Colonic mucosa (tissue), 4 donors: ENCODE measurements at places on chromosomes 3 and 15. TPM values are rescaled to one million over a fixed set of nuclear protein-coding genes. Genes with fewer than 3 reads are reported as not detected.

GRCh38 chr15:89631902-89632264, 23.4 kb downstream of the KIF7 start:
- H3K4me1 ChIP-seq: no peaks in the 10 kb centered on the region
- DNase-seq: no peak
- H3K4me3 ChIP-seq: no peak overlapping the region
- H3K27me3 ChIP-seq: no peaks in the 10 kb centered on the region

DNA sequence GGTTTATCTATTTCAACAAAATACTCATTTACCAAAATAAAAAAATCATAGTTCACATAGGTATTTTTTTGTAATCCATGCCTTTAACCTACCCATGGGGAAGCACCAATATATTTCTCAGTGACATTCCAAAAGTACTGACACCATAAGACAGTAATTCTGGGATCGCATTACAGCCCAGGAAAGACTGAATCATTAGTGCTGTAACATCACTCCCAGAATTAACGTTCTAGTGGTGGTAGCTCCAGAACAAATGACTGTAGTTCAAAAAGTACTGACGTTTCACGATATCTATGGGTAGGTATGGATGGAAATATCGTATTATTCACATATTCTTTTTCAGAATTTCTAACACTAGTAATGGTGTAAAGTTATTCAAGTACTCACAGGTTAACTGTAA, 54.3 kb upstream of the NEK10 start:
- no peaks in the 10 kb centered on the region for H3K27me3 ChIP-seq
- no peak overlapping the region for H3K27ac ChIP-seq
- no peaks in the 10 kb centered on the region for H3K4me1 ChIP-seq
- no peaks in the 10 kb centered on the region for H3K36me3 ChIP-seq
- DNase-seq: no peak

GRCh38 chr15:33565094-33565493, 254.3 kb downstream of the RYR3 start:
- no peaks in the 10 kb centered on the region for H3K27me3 ChIP-seq
- H3K36me3 ChIP-seq: no peaks in the 10 kb centered on the region
- no peak overlapping the region for H3K4me3 ChIP-seq
- no peak for DNase-seq
- H3K4me1 ChIP-seq: no peaks in the 10 kb centered on the region

- H3K27ac ChIP-seq: no peak overlapping the region
- no peaks in the 10 kb centered on the region for H3K4me1 ChIP-seq
- H3K4me3 ChIP-seq: no peak overlapping the region
- no peaks in the 10 kb centered on the region for H3K27me3 ChIP-seq
- no peaks in the 10 kb centered on the region for H3K36me3 ChIP-seq
- DNase-seq: no peak
Observed at GRCh38 chr3:158005391-158006100, 100.7 kb downstream of the SHOX2 start.

The DLL4 gene
- total RNA-seq: 21.6 TPM

- peaks cover 22% of the 10 kb centered on the region for H3K27me3 ChIP-seq
- peak within 1 kb of the TSS; percentile 53 for H3K4me3 ChIP-seq
- DNase-seq: peak; percentile 40
- no peaks in the 10 kb centered on the region for H3K4me1 ChIP-seq
- H3K27ac ChIP-seq: no peak within 1 kb of the TSS
Observed at GRCh38 chr3:134029734-134030378, at the start of gene SLCO2A1. SLCO2A1 (minus strand) TSS chr3:134029925; CDS start chr3:134029802, 123 bp downstream.

The FBXW12 gene
- total RNA-seq: not detected

GRCh38 chr3:75001330-75001729, 386.9 kb upstream of the CNTN3 start:
- no peak overlapping the region for H3K27ac ChIP-seq
- H3K4me3 ChIP-seq: no peak overlapping the region
- H3K4me1 ChIP-seq: no peaks in the 10 kb centered on the region
- H3K27me3 ChIP-seq: no peaks in the 10 kb centered on the region
- no peaks in the 10 kb centered on the region for H3K36me3 ChIP-seq

DNA sequence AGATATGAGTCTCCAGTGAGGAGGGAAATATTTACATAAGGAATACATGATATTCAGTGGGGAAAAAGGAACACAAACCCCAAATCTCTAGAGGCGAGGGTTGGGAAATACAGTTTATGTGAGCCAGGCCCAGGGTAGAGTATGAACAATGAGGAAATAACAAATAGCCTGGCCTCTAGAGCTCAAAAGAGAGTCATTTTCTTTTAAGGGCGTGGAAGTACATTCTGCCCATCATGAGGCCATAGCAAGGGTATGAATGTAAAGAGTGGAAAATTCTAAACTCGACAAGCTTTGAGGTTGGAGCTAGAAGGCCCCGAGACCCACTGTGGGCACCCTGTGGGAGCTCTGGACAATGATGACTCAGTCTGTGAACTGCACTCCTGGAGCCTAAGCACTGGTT, 27.8 kb upstream of the IGF2BP2 start:
- no peaks in the 10 kb centered on the region for H3K36me3 ChIP-seq
- no peaks in the 10 kb centered on the region for H3K4me1 ChIP-seq
- no peak for DNase-seq

- no peak overlapping the region for H3K4me3 ChIP-seq
- no peaks in the 10 kb centered on the region for H3K4me1 ChIP-seq
- no peaks in the 10 kb centered on the region for H3K27me3 ChIP-seq
Observed at GRCh38 chr3:85678713-85679112, 719.9 kb downstream of the CADM2 start.

DNA sequence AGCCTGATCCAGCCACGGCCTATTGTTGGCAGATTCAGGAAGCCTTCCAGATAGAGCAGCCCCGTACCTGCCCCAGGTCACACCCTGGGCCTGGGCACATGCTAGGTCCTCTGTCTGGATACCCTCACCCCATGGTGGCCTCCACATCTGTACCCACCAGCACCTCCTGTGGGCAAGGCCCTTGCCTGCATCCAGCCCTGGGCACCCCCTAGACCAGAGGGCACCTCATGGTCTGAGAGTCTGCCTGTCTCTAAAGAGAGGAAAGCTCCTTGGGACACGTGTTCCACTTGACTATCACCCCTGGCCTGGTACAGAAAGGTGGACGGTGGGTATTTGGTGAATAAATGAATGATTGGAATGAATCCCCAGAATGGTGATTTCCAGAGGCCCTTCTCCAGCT, 8.9 kb upstream of the COMMD4 start:
- no peaks in the 10 kb centered on the region for H3K36me3 ChIP-seq
- H3K4me1 ChIP-seq: no peaks in the 10 kb centered on the region
- no peak for DNase-seq
- no peak overlapping the region for H3K27ac ChIP-seq
- H3K27me3 ChIP-seq: no peaks in the 10 kb centered on the region

GRCh38 chr3:141959589-141960554, 83.4 kb downstream of the ATP1B3 start:
- H3K36me3 ChIP-seq: no peaks in the 10 kb centered on the region
- no peak overlapping the region for H3K4me3 ChIP-seq
- H3K27me3 ChIP-seq: no peaks in the 10 kb centered on the region
- no peak overlapping the region for H3K27ac ChIP-seq

DNA sequence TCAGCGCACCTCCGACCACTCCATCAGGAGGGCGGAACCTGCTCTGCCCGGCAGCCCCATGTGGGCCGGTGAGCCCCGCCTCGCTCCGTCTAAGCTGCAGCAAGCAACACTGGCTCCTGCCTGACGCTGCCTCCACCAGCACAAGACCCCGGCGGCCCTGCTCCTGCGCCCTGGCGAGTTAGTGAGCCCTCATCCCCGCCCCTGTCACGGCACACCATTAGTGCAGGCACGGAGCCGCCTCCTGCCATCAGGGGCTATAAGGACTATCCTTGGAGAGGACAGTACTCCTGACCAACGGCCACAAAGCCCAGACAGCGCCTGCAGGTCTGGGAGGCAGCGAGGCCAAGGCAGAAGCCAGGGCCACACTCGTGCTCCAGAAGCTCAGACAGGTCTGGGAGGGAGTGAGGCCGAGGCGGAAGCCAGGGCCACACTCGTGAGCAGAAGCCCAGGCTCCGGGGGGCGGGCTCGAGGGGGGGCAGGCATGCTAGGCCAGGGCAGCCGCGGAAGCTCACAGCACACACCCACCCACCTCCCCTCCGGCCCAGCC, 39.4 kb downstream of the TNK2 start:
- no peaks in the 10 kb centered on the region for H3K4me1 ChIP-seq
- no peaks in the 10 kb centered on the region for H3K27me3 ChIP-seq
- DNase-seq: no peak
- H3K27ac ChIP-seq: no peak overlapping the region
- no peak overlapping the region for H3K4me3 ChIP-seq

DNA sequence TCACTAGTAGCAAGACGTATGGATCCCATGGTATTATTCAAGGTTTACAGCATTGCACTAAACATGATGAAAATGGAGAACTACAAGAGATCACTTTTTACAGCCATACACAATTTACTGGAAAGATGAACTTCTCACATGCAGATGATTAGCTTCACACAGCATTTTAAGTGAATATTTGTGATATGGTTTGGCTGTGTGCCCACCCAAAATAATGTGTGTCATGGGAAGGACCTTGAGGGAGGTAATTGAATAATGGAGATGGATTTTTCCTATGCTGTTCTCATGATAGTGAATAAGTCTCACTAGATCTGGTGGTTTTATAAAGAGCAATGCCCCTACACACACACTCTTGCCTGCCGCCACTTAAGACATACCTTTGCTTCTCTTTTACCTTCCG, 662.0 kb upstream of the CCDC54 start:
- H3K27me3 ChIP-seq: no peaks in the 10 kb centered on the region
- H3K27ac ChIP-seq: no peak overlapping the region
- H3K4me1 ChIP-seq: no peaks in the 10 kb centered on the region

The SLCO2A1 gene
- total RNA-seq: 26.3 TPM
